ENCODE measurements at places on chromosomes 2 and 18.
A peak's percentile ranks its signal among the peaks of the same experiment; 100 is the strongest.

GRCh38 chr18:59220164-59220783 is 316 bp downstream of the GRP start:
- peak; percentile 22 for DNase-seq

DNA sequence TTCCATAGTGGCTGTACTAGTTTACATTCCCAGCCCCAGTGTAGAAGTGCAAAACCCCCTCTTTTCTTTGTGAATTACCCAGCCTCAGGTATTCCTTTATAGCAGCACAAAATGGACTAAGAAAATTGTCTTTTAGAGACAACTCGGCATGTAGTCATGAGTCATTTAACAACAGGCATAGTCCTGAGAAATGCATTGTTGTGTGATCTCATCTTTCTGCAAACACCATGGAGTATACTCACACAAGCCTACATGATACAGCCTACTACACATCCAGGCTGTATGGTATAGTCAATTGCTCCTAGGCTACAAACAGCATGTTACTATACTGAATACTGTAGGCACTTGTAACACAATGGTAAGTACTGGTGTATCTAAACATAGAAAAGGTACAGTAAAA is 44.4 kb upstream of the MBP start:
- no peak for DNase-seq

- DNase-seq: no peak
Measured at GRCh38 chr2:69985216-69985615, 23.8 kb upstream of the ASPRV1 start.

- no peak for DNase-seq
Measured at GRCh38 chr2:64804651-64805050, 150.9 kb upstream of the SERTAD2 start.

GRCh38 chr2:203164311-203164935 is 74.4 kb upstream of the CYP20A1 start:
- DNase-seq: no peak

- DNase-seq: no peak
Measured at GRCh38 chr2:181070836-181071200, 90.4 kb downstream of the UBE2E3 start.

DNA sequence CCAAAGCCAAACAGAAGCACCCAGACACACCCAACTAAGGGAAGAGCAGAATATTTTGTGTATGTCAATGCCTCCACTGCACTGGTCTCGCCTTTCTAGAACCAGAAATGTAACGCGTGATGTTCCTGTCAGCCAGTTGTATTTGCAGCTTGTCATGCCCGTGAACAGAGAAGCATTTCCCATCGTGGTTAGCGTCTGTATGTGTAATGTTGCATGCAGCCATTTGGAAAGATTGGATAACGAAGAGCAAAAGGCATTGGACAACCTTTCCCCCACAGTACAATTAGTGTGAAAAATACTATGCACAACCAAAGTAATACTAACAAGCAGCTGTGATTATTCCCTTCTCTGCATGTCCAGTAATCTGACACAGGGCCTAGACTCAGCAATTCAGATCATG is 140.5 kb downstream of the TMEM163 start:
- DNase-seq: no peak

DNA sequence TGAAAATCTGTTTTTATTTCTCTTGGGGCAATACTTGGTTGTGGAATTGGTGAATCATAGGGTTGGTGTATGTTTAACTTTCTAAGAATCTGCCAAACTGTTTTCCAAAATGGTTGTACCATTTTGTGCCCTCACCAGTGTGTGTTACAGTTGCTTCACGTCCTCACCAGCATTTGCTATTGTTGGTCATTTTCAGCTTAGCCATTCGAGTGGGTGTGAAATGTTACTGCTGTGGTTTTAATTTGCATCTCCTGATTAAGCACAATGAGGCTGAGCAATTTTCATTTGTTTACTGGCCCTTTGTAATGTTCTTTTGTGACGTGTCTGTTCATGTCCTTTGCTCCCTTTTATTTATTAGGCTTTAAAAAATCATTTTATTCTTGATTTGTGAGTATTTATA is 49.7 kb downstream of the FOSL2 start:
- no peak for DNase-seq

- no peak for DNase-seq
Measured at GRCh38 chr2:31446848-31447247, 32.3 kb upstream of the XDH start.

- DNase-seq: no peak
Measured at GRCh38 chr18:54737986-54738385, 90.3 kb upstream of the RAB27B start.

GRCh38 chr2:112077814-112078213 is 22.7 kb downstream of the TMEM87B start:
- no peak for DNase-seq

- DNase-seq: no peak
Measured at GRCh38 chr2:43707255-43708015, 31.2 kb upstream of the C1GALT1C1L start.

GRCh38 chr18:31624892-31625640 is 33.4 kb downstream of the TTR start:
- no peak for DNase-seq

DNA sequence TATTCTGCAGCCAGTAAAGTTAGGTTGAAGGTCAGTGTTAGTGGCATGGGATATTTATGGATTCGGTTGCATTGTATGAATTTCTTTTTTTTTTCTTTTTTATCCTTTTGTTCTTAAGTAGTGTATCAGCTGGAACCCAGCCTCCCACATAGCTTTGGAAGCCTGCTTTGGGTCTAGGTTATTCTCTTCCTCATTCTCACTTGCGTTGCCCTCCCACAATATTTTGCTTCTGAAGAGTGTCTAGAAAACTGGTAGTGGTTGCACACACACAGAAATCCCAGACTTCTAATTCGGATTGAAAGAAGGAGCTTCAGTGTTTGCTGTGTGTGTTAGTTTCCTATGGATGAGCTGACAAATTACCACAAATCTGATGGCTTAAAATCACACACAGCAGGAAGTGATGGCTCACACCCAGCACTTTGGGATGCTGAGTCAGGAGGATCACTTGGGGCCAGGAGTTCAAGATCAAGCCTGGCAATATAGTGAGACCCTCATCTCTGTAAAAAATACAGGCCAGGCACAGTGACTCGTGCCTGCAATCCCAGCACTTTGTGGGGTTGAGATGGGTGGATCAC is 104.8 kb downstream of the ARL4C start:
- no peak for DNase-seq

DNA sequence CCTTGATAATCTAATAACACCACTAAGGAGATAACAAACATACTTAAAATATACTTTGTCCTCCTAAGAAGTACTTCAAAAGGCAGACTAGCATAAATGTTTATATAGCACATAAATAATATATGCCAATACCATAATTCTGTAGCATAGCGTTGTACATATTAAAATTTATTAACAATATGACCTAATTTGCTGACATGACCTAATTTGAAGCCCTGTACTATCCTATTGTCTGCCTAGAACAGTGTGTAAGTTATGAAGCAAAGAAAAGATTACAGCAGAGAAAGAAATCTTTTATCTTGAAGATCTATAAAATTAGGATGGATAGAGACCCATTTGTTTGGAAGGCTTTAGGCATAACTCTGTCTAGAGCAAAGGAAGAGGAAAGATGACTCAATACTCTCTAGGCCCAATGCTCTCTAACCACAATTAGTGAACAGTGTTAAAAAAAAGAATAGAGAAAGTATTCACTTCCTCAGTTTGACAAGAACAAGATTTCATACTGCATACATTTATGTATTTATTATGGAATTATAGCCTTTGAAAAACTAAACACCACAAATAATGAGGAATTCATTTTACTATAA is 231.3 kb downstream of the ZRANB3 start:
- DNase-seq: no peak

DNA sequence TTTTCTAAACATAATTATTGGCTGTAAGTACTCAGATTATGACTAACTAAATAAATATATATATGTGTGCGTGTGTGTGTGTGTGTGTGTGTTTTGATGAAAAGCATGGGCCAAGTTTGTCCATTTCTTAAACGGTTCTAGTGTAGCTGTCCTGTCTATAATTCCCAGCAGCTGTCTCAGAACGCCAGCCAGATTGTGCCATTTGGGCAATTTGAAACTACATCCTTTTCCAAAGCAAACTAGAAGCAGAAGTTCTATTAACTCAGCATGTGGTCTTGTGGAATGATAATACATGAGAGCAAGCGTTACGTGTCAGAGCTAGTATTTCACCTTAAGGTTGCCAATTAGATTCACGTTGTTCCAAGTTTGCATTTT is 1.7 kb downstream of the ARHGAP28 start:
- DNase-seq: peak; percentile 8

- DNase-seq: no peak
Measured at GRCh38 chr18:24536326-24536725, 75.9 kb downstream of the HRH4 start.

GRCh38 chr18:25230658-25231326 is 121.2 kb downstream of the ZNF521 start:
- no peak for DNase-seq

GRCh38 chr2:28802975-28803429 is 7.6 kb upstream of the SPDYA start:
- DNase-seq: no peak

GRCh38 chr2:12173271-12173942 is 427.0 kb downstream of the LPIN1 start:
- no peak for DNase-seq

GRCh38 chr18:2976218-2977132 is 36.5 kb downstream of the LPIN2 start:
- no peak for DNase-seq

GRCh38 chr2:62300925-62301324 is 105.0 kb downstream of the B3GNT2 start:
- DNase-seq: no peak

DNA sequence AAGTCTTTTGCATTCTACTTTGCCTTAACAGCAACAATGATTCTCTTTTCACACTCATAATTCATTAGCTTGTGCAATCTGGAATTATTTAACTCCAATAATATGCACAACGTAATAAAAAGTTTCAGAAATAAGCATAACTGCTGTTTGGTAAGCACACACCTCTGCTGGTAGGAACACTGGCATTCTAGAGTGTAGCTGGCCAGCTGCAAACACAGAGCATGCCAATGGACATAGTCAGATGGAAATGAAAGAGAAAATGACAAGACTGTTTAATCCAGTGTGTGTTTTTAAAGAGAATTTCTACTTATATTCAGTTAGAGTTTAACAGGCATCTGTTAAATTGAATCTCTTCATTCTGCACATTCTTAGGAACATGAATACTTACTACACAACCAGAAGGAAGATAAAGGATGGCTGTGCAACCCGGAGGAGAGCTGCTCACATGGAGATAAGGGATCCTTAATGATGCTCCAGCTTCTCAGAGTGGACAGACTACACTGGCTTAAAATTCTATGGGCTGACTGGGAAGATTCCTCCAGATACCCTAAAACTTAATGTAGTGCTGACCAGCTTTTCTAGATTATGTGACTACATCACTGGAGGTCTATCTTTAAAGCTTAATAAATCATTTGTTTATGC is 94.6 kb upstream of the CHAC2 start:
- no peak for DNase-seq

DNA sequence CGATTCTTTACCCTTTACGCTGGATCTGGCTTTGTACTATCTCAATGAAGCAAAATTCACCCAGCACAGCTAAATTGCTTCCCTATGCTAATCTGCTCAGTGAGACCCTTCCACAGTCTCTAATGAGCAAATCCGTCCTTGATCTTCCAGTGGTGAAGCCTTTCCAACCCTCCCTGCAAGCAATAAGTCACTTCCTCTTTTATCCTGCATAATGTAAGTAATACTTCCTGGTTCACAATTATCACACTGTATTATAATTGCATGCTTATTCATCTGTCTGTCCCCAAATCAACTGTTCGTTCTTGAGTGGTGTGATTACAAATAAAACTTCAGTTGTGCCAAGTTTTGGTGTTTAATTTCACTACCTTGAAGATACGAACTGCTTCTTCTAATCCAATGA is 404.0 kb downstream of the ADCYAP1 start:
- DNase-seq: no peak

DNA sequence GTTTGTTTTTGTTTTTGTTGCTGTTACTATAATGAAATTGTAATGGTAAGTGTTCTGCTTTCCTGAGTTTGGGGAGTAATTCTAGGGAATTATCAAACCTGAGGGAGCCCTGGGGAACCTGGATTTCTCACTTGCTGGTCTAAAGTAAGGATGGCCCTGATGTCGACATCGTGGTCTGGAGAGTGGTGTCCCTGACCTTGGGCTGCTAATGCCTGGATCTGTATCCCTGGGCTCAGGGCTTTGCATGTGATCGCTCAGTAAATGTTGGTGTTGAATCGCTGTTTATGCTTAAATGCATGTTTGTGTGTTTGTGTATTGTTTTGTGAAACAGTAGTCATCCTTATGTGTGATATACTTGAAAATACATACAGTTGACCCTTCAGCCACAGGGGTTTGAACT is 6.1 kb downstream of the ACP1 start:
- DNase-seq: no peak

- no peak for DNase-seq
Measured at GRCh38 chr2:39144416-39144815, 23.6 kb upstream of the SOS1 start.

- DNase-seq: no peak
Measured at GRCh38 chr2:194424683-194425209, 1232.3 kb upstream of the SLC39A10 start.

- no peak for DNase-seq
Measured at GRCh38 chr18:11673560-11673959, 15.5 kb upstream of the GNAL start.

- no peak for DNase-seq
Measured at GRCh38 chr2:178284613-178285286, 90.4 kb downstream of the OSBPL6 start.

DNA sequence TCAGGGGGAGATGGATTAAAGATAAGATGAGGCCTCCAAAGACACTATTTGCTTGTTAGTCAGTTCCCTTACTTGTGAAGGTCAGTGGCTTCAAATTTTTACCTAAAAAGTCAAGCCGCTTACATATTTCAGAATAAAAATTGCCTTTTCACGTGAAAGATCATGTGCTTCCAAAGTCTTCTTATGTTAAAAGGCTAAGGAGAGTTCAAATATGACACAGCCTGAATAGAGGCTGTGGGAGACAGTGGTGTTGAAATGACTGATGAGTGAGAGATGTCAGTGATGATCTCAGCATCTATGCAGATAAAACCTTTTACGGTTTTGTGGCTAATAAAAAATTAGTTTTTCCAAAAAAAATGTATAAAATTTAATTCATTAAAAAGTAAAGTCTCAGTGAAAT is 40.5 kb downstream of the UPP2 start:
- DNase-seq: no peak

DNA sequence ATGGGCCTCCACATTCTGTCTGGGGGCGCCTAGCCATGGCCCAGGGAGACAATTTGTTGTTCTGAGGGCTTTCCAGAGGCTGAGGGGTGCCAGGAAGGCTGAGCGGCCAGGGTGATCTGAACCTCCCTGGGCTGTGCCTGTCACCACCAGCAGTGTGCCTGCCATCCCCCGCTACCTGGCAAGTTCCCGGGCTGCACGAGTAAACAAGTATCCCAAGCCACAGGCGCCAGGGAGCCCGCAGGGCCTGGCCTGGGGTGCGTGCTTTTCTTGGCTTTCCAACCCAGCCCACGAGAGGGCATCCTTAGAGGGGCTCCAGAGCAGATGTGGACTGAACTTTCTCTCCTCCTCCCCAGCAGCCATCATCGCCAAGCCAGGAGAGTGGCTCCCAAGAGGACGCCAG is 35.1 kb upstream of the B3GNT7 start:
- DNase-seq: no peak

- DNase-seq: no peak
Measured at GRCh38 chr2:239685965-239686364, 285.1 kb upstream of the HDAC4 start.

- no peak for DNase-seq
Measured at GRCh38 chr18:52694804-52695203, 354.8 kb downstream of the DCC start.
